Type B pancreatic cell (in vitro differentiated cells): ENCODE measurements at places on chromosomes 4 and X. TPM values are rescaled to one million over a fixed set of nuclear protein-coding genes. Genes with fewer than 3 reads are reported as not detected.
A peak's percentile ranks its signal among the peaks of the same experiment; 100 is the strongest.

The TLR10 gene
- 0.22 and 0.81 TPM in 2 replicates for total RNA-seq

The FAT4 gene
- total RNA-seq: 3.3 and 21.3 TPM in 2 replicates

The AVPR2 gene
- not detected in 2 replicates for total RNA-seq

The OTUD6A gene
- total RNA-seq: not detected in 2 replicates

The MID2 gene
- 7.2 and 18.6 TPM in 2 replicates for total RNA-seq

The SPARCL1 gene
- 0.38 and 11.2 TPM in 2 replicates for total RNA-seq

The TMEM154 gene
- total RNA-seq: 11.1 and 70.9 TPM in 2 replicates

GRCh38 chr4:125020089-125021034 is 294.4 kb upstream of the FAT4 start:
- H3K4me1 ChIP-seq: peaks cover 14% of the 10 kb centered on the region
- no peak for DNase-seq
- no peak overlapping the region for H3K27ac ChIP-seq
- H3K36me3 ChIP-seq: no peaks in the 10 kb centered on the region

DNA sequence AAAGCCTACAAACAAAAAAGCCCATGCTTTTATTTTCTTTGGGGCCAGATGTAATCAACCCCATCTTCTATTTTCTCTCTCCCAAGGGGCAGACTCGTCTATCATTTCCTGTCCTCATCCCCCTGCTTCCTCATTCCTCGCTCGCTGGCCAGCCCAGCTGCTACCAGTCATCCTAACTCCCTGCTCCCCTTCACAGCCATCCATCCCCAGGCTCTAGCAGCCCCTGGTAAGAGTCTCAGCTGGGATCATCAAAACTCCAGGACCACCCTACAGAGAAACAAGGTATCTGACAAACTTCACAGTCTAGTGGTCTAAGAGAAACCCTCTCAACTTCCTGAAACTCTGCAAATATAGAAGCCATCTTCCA is 23.6 kb downstream of the SH3KBP1 start:
- no peak overlapping the region for H3K4me3 ChIP-seq
- no peak for DNase-seq
- H3K27me3 ChIP-seq: no peaks in the 10 kb centered on the region
- H3K4me1 ChIP-seq: peaks cover 6% of the 10 kb centered on the region
- no peak overlapping the region for H3K27ac ChIP-seq

- H3K27me3 ChIP-seq: no peaks in the 10 kb centered on the region
- no peaks in the 10 kb centered on the region for H3K4me1 ChIP-seq
- H3K4me3 ChIP-seq: no peak overlapping the region
- H3K27ac ChIP-seq: peak overlapping the region; percentile 16
- no peaks in the 10 kb centered on the region for H3K36me3 ChIP-seq
Measured at GRCh38 chrX:9456250-9457074, 8.4 kb upstream of the TBL1X start.

GRCh38 chrX:115689931-115690330 is 129.0 kb downstream of the PLS3 start:
- no peak overlapping the region for H3K4me3 ChIP-seq
- H3K27ac ChIP-seq: peak overlapping the region; percentile 48
- DNase-seq: no peak
- peaks cover 7% of the 10 kb centered on the region for H3K4me1 ChIP-seq
- no peaks in the 10 kb centered on the region for H3K36me3 ChIP-seq

GRCh38 chr4:165678236-165678935 is 194.7 kb upstream of the TLL1 start:
- no peaks in the 10 kb centered on the region for H3K4me1 ChIP-seq
- DNase-seq: no peak
- H3K27me3 ChIP-seq: no peaks in the 10 kb centered on the region
- no peaks in the 10 kb centered on the region for H3K36me3 ChIP-seq

- H3K27me3 ChIP-seq: peaks cover 53% of the 10 kb centered on the region
- DNase-seq: peak; percentile 70
- no peaks in the 10 kb centered on the region for H3K4me1 ChIP-seq
- H3K36me3 ChIP-seq: no peaks in the 10 kb centered on the region
- H3K4me3 ChIP-seq: peak within 1 kb of the TSS; percentile 89
Measured at GRCh38 chr4:74364652-74365491, at the start of gene EREG. Gene EREG, plus strand, starts transcription at chr4:74365145. Its CDS starts 164 bp downstream, at chr4:74365309.

DNA sequence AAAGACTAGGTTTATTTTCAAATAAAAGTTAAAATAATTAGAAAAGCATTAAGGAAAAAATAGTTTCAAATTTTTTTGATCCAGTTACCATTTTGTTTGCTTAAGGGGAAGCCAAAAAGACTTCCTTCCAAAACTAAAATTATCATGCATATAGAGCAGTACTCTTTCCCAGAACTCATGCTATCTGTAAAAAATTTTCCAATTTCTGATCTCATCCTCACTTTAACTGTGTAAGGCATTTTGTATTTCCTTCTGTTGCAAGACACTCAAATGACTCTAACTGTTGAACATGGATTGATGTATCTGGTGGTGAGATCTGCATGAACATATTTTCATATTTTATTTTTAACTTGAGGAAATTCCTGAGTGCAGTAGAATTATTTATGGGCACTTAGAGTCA is 150.1 kb downstream of the ADAM29 start:
- H3K36me3 ChIP-seq: no peaks in the 10 kb centered on the region
- no peak for DNase-seq
- no peaks in the 10 kb centered on the region for H3K4me1 ChIP-seq
- H3K27me3 ChIP-seq: no peaks in the 10 kb centered on the region

DNA sequence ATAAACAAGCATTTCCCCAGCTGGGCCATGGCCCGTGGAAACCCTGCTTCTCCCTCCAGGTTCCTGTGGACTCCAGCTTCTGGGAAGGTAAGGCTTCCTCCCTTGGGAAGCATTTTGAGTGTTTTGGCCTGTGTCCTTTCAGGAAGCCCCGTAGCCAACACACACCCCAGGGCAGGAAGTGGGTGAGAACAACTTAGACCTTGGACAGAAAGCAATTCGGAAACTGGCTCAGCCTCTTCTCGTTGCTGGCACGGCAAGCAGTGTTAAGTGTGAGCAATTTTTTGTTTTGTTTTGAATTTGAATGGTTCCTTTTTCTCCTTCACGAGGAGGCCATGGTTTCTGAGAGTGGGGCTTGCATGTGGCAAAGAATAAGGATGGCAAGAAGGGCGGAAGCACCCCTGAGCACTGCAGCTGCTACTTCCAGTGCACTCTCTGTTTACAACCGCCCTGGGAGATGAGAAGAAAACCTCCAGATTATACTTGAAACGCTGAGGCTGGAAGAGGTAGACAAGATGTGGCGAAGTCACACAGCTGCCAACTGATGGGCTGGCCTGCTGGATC is 14.1 kb upstream of the CYTL1 start:
- H3K27me3 ChIP-seq: peaks cover 38% of the 10 kb centered on the region
- H3K4me1 ChIP-seq: peaks cover 31% of the 10 kb centered on the region
- no peak overlapping the region for H3K27ac ChIP-seq
- DNase-seq: no peak
- H3K4me3 ChIP-seq: no peak overlapping the region

GRCh38 chrX:15838017-15838416 is 16.6 kb downstream of the AP1S2 start:
- no peak for DNase-seq
- H3K4me1 ChIP-seq: no peaks in the 10 kb centered on the region
- H3K27me3 ChIP-seq: no peaks in the 10 kb centered on the region

DNA sequence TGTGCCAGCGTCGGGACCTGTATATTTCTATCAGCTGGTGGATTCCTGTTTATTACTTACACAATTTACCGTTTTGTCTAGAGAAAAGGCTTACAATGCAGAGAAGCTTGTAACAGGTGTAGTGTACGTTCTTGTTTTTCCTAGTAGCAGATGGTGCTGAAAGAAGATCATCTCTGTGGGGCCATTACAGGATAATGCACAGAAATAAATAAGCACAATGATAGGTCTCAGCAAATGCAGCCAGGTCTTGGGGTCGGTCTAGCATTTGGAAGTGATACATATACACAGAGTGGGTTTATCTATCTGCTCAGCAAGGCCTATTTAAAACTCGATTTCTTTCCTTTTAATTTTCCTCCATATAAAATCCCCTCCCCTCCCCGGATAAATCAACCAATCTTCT is 180.9 kb upstream of the LCORL start:
- H3K27me3 ChIP-seq: peaks cover 22% of the 10 kb centered on the region
- H3K36me3 ChIP-seq: no peaks in the 10 kb centered on the region
- peaks cover under 1% of the 10 kb centered on the region for H3K4me1 ChIP-seq

- no peak for DNase-seq
- H3K27ac ChIP-seq: no peak overlapping the region
- H3K4me1 ChIP-seq: no peaks in the 10 kb centered on the region
- no peaks in the 10 kb centered on the region for H3K27me3 ChIP-seq
- no peaks in the 10 kb centered on the region for H3K36me3 ChIP-seq
Measured at GRCh38 chrX:104482757-104483156, 83.2 kb upstream of the IL1RAPL2 start.

DNA sequence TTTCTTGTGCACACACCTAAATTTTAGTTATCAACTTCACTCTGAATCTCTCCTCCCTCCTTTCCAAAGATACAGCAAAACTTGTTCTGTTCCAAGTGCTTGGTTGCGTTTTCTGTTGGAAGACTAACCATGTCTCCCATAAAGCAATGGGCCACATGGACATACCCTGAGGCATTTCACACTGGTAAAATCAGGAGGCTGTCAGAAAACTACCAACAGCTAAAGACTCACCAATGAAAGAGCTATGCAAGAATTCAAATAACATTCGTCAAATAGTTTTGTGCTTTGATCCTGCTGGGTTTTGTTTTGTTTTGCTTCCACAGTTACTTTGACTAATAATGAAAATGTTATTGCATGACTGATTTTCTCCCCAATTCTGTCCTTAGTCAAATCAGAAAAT is 46.0 kb downstream of the PHEX start:
- DNase-seq: no peak
- peak overlapping the region; percentile 80 for H3K27ac ChIP-seq
- H3K27me3 ChIP-seq: no peaks in the 10 kb centered on the region
- H3K4me3 ChIP-seq: no peak overlapping the region
- H3K36me3 ChIP-seq: no peaks in the 10 kb centered on the region
- no peaks in the 10 kb centered on the region for H3K4me1 ChIP-seq

- H3K27ac ChIP-seq: no peak overlapping the region
- peaks cover 16% of the 10 kb centered on the region for H3K4me1 ChIP-seq
- H3K36me3 ChIP-seq: no peaks in the 10 kb centered on the region
- H3K27me3 ChIP-seq: peaks cover 4% of the 10 kb centered on the region
- H3K4me3 ChIP-seq: no peak overlapping the region
Measured at GRCh38 chrX:109448282-109448938, 33.5 kb downstream of the GUCY2F start.

- H3K27me3 ChIP-seq: no peaks in the 10 kb centered on the region
- no peaks in the 10 kb centered on the region for H3K36me3 ChIP-seq
- no peak overlapping the region for H3K4me3 ChIP-seq
- no peaks in the 10 kb centered on the region for H3K4me1 ChIP-seq
- no peak overlapping the region for H3K27ac ChIP-seq
Measured at GRCh38 chrX:39261446-39262147, 460.3 kb downstream of the MID1IP1 start.

GRCh38 chr4:188400451-188400850 is 261.2 kb downstream of the TRIML1 start:
- H3K27me3 ChIP-seq: no peaks in the 10 kb centered on the region
- H3K36me3 ChIP-seq: no peaks in the 10 kb centered on the region
- peak overlapping the region; percentile 4 for H3K27ac ChIP-seq
- H3K4me3 ChIP-seq: no peak overlapping the region
- H3K4me1 ChIP-seq: peaks cover 10% of the 10 kb centered on the region
